ENCODE measurements at places on chromosomes 16 and 17. TPM values are rescaled to one million over a fixed set of nuclear protein-coding genes. Genes with fewer than 3 reads are reported as not detected.

DNA sequence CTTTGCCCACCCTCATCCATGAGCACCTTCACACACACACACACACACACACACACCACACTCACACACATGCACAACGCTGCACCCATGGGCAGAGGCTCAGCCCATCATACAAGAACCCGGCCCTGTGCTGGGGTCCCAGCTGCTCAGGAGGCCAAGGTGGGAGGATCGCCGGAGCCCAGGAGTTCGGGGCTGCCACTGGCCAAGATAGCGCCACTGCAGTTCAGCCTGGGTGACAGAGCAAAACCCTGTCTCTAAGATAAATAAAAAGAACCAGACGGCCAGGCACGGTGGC, 3.4 kb upstream of the FSCN2 start:
- no peak for DNase-seq
- H3K4me1 ChIP-seq: peaks cover 13% of the 10 kb centered on the region
- H3K4me3 ChIP-seq: no peak overlapping the region
- no peaks in the 10 kb centered on the region for H3K36me3 ChIP-seq
- no peak overlapping the region for H3K27ac ChIP-seq

GRCh38 chr17:11514981-11515680, 83.1 kb upstream of the DNAH9 start:
- H3K36me3 ChIP-seq: no peaks in the 10 kb centered on the region
- no peaks in the 10 kb centered on the region for H3K27me3 ChIP-seq
- H3K4me3 ChIP-seq: no peak overlapping the region

GRCh38 chr17:2238432-2239169, 65.0 kb downstream of the SMG6 start:
- no peaks in the 10 kb centered on the region for H3K27me3 ChIP-seq
- no peaks in the 10 kb centered on the region for H3K36me3 ChIP-seq
- DNase-seq: no peak
- peak overlapping the region; percentile 67 for H3K27ac ChIP-seq
- H3K4me1 ChIP-seq: peaks cover 48% of the 10 kb centered on the region
- H3K4me3 ChIP-seq: no peak overlapping the region

DNA sequence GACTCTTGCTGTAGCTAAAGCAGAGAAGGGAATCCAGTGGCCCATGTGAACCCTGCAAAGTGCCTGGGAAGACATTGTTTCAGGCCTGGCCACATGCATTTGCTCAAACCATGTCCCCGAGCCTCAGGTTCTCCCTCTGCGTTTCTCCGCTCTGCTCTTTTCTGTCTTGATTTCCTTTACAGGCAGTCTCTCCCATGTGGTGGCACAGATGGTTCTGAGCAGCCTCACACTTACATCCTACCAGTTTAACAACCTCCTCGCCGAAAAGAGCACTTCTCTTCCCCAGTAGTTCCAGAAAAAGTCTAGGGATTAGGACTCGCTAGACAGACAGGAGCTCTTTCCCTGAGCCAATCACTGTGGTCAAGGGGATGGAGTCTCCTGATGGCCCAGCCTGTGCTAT, 28.3 kb upstream of the MYH10 start:
- no peak overlapping the region for H3K4me3 ChIP-seq
- no peaks in the 10 kb centered on the region for H3K4me1 ChIP-seq
- H3K27me3 ChIP-seq: peaks cover 4% of the 10 kb centered on the region

CCL17 gene
- total RNA-seq: not detected

All from astrocyte (in vitro differentiated cells and primary cell).